Stimulated activated CD8-positive, alpha-beta memory T cell treated with anti-CD3 and anti-CD28 coated beads, Interleukin-4, amount 100 ng/mL, for 1 hour (primary cell): ENCODE measurements at places on chromosomes 7 and 10.

DNA sequence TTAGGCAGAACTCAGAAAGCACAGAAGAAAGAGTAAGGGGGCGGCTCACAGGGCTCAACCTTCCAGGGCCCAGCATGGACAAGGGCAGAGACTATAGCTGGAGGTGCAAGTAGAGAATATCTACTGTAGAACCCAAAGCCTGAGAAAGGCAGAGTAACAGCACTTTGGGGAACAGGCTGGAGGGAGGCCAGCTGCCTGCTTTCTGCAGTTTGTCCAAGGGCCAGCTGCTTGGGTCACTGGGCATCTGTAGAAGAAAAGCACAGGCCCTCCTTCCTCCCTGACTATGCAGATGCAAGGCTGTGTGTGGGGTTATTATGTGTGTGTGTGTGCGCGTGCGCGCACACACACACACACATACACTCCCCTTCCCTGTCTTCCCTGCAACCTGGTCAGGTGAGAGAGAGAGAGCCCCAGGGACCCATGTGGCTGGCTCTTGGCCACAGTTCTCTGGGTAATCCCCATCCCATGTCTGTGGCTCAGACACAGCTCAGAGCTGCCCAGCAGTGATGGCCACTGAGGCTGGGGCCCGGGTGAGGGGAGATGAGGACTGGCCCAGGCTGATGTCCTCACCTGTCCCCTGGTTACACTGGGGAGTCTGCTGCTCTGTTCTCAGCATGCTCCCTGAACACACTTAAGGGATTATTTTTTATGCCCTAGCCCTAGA lies 9.0 kb downstream of the ADRA2A start:
- DNase-seq, result no peak

DNA sequence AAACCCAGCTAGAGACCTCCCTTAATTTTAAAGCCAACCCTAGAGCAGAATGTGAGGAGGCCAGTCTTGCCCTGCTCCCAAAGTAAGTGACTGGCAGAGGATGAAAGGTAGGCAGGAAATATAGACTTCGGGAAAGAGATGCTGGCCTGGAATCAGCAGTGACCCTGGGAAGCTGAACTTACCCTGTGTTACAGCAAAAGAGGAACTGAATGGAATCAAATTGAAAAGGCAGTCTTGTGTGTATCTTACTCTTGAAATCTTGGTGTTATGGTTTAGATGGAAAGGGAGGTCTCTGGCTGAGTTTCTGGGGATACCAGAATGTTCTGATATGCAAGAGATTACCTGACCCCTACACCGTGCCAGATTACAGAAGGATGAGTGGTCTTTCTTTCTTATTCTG lies 7.9 kb upstream of the CFAP43 start:
- DNase-seq, result no peak

DNA sequence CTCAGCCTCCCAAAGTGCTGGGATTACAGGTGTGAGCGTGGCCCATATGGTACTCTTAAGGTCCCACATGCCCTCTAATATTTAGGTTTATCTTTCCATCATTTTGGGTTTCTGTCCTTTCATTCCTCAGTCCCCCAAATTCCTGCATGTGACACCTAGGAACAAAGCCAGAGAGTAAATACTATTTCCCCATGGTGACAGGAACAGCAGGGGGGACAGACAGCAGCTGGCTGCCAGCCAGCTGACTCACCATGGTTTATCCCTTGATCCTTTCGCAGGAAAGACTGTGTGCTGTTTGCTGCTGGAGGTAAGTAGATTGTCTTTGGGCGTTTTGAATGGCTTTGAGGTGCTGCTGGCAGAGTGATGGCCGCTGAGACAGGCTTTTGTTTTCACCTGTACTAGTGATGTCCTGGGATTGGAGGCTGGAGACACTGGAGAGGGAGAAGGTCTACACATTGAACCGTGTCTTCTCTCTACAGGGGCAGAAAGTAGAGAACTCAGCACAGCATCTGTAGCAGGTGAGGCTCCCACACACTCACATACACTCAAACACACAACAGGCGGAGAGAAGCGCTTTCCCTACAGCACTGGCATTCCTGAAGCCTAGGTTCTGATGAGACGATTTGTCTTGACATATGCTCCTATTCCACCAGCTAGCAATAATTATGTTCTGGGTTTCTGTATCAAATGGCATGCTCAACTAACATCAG lies 83.7 kb upstream of the EFCAB10 start:
- no peak for DNase-seq

DNA sequence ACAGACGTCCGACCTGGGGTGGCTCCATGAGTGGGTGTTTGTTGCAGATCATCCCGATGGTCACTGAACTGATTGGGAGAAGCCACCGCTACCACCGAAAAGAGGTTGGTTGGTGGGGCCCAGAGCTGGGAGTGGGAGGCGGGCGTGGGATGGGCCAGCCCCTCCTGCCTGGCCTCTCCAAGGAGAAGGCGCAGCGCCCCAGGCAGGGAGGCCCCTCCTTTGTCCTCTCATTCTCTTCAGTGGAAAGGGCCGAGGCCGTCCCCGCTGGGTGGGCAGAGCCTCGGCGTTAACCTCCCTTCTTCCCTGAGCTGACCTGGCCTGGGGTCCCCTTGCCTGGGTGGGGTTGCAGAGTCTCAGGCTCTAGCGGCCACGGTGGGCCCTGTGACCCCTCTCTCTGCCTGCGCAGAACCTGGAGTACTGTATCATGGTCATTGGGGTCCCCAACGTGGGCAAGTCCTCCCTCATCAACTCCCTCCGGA lies 5.2 kb downstream of the MTG1 start:
- no peak for DNase-seq

DNA sequence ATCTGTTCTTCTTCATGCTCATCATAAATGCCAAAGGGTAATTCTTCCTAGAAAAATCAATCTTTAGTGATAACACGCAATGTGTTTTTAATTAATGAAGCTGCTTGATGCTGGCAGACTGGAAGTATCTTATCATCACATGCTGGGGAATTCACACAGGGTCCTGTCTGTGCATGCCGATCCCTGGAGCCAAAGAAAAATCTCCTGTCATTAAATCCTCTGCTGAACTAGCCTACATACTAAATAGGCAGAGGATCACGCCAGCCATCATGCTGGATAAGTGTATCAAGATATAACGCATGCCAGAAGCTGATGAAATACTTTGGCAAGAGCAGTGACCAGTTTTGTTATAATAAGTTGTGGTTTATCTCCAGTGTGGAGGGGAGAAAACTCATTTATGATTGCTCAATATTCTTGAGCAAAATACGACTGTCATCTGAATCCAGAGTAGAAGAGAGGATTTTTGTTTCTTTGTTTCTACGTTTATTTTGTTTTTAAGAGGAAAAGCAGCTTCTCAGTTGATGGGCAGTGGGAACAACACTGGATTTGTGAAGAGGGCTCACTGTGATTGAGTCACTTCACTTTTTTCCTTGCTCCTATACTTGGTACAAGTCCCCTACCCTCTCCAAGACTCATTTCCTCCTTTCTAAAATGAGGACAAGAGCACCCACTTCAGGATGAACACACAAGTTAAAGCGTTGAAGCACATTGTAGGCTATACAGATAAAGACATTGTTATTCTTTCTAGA lies 649.1 kb downstream of the TNS3 start:
- DNase-seq, result no peak

DNA sequence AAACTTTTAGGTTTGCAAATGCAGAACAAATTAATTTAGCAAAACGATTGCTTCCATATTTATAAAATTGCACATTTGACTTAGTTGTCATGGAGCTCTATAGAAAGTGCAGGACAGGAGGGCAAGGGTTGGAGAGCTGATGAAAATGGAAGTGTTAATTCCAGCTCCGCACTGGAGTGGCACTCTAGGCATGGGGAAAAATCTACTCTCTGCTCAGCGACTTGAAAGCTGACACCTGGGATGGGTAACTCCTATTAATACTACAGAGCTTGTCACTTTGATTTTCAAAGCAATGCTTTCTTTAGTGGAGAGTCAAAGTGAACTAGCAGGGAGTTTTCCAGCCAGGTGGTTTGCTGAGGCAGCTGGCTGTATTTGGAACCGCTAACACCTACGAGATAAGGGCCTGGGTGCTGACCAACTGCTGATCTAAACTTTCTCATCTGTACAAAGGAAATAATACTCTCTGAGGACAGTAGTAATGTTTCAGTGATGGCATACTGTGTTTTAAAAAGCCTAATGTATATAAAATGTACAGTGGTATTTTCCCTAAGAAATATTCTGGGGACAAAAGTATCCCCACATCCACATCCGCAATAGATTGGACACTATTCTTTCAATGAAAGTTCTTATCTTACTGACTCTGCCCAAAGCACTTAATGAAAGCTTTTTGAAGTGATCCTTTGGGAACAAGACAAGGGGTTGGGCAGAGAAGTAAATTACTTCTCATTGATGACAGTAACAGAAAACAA lies 444.3 kb downstream of the GPAM start:
- DNase-seq, result no peak

GRCh38 chr7:117325836-117326235 lies 3.0 kb upstream of the WNT2 start:
- no peak for DNase-seq

DNA sequence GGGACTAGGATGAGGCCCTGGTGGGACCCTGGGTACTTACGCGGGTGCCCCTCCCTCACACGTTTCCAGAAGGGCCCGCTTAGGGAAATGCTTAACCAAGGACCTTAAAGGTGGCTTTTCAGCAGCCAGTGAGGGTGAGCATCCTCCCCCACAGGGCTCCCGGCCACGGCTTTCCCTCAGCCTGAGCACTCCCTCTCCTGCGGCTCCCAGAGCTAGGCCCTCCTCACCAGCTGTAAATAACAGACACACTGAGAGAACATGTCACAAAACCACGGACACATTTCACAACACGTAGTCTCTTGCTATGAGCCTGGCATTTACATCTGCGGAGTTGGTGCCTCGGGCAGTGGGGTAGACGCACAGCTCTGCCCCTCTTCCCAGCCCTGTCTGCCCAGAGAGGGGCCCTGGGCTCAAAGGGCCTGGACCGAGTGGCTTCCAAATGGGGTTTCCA lies 25.2 kb downstream of the GRID1 start:
- no peak for DNase-seq

DNA sequence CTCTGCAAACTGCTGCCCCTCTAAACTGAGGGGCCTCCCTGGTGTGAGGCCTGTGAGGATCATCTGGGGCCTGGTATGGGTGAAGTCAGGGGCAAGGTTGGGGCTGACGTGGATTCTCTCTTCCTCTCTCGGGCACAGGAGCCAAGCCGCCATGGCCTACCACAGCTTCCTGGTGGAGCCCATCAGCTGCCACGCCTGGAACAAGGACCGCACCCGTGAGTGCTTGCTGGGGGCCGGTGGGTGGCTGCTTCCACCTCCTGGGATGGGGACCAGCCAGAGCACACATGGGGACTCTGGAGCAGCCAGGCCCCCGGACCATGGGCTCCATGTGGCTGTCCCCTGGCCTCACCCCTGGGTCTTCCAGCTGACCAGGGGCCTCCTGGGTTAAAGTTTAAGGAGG lies 11.0 kb downstream of the ARPC1B start:
- no peak for DNase-seq

- DNase-seq, result no peak
These were observed 6.0 kb downstream of the ADCYAP1R1 start for GRCh38 chr7:31058122-31058521.

DNA sequence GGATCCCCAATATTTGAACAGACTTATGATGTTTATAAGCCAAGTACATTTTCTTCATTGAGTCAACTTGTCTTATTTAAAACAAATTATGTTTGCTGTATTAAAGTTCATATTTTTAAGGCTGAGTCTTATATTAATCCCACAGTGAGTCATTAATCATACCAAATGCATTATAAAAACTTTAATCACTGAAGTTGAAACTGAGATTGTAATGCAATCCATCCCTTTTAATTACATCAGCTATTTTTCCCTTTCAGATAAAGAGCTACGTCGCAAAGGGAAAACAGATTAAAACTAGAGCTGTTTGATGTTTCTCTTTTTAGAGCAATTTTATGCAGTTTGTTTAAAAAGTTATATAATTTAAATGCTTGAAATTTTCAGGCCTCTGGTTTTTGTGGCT lies 183.0 kb downstream of the ARID5B start:
- DNase-seq, result no peak

DNA sequence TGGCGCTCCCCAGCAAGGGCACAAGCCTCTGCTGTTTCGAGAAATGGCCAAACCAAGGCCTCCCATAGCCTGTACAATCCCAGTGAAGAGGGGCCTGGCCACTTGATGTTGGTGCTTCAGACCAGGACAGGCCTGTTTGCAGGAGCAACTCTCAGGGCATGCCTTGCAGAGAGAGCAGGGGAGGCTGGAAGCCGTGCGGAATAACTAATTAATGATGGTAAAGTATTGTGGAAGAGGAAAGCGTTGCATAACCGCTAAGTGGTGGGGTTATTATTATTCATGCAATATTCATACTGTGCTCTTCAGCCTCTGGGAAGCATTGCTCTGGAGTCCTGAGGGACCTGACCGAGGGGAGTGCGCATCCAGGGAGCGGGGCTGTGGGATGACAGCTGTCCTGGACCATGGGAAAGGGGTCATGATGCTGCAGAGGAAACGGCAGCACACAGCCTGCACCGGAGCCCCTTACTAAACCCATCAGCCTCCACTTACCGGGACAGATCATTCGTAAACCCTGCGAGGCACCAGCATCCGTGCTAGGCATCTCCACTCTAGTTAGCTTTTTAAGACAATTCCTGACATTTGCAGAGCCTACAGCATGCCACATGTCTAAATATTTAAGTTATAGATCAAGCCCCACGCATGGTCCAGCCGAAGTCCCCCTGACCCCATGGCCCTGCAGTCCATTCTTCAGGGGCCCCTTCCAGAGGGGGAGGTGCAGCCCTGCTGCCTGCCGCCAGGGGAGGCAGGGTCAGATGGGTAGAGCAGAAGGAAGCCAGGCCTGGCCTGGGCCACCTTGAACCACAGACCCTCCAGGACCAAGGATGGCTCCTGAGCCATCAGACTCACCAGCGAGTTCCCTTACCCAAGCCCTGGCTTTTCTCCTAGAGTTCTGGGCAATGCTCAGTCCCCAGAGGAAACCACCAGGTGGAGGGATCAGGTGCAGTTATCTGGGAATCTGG lies 11.6 kb downstream of the TMEM273 start:
- DNase-seq, result no peak

DNA sequence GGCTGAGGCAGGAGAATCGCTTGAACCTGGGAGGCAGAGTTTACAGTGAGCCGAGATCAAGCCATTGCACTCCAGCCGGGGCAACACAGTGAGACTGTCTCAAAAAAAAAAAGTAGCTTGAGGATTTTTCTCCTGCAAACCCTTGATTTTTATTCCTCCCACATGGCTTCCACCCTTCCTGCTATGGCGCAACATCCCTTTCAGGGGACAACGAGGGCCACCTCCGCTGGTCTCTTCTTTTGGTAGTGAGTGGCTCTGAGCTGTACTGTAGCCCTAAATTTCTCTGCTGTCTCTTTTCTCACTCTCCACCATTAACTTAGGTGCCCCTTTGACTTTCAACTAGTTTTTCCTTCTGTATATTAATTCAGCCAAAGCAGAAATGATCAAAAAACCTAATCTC lies 113.4 kb downstream of the HIPK2 start:
- DNase-seq, result no peak

GRCh38 chr10:101512738-101513137 lies 75.3 kb downstream of the POLL start:
- no peak for DNase-seq
